ENCODE measurements at places on chromosomes 11 and 22.

DNA sequence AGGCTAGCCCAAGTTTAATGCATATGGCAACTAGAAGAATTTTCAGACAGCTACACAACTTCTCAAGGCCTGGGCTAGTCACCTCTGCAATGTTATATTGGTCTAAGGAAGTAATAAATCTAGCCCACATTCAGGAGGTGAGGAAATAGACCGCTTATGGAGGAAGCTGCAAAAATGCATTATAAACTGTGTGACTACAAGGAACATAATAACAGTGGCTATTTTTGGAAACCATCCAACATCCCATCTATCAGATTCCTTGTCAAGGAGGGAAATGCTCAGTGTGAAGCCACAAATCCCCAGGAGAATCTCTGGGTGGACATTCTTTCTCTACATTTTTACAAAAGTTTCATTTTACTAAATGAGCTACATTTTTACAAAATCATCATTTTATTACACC, 76.1 kb downstream of the BBOX1 start:
- DNase-seq: no peak

GRCh38 chr11:39817241-39817640, 1642.2 kb downstream of the LRRC4C start:
- no peak for DNase-seq

GRCh38 chr22:36730176-36730858, 26.8 kb upstream of the CACNG2 start:
- DNase-seq: no peak

DNA sequence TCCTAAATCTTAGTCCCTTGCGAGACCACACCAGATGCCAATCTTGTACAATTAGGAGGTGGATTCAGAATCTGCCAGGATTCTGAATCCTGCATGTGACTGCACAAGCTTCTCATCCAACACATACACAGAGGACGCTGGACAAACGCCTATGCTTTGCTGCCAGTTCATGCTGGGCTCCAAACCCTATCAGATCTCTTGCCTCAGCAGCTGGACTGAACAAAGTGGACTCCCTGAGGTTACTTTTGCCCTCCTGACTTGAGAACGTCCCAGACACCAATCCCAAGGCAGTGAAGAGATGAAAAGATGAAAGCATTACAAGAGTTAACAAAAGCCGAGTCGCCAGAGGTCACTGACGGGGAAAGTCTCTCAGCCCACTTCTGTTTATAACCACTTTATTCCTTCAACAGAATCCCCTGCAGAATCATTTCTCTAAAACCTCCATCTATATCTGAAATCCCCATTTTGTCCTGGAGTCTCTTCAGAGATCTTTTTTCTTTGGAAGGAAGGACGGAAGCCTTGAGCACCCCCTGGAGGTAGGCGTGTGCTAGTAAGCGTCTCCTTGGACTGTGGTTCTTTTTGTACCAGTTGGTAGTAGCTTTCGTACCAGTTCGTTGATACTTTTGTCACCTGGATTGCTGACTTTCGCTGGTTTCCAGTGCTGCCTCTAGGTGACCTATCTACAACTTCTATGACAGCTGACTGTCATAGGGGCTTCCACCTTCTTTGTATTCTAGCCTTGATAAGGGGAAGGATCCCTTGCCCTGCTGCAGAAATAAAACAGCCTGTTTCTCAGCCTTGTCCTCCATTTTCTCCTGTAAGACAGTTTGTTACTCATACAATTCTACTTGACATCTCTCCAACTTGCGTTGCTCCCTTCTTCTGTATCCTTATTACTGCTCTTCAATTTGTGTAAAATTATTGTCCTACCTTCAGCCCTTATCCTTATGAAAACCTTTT, 26.1 kb upstream of the EED start:
- DNase-seq: peak; percentile 84

GRCh38 chr11:61598886-61599868, 18.3 kb upstream of the SYT7 start:
- no peak for DNase-seq

DNA sequence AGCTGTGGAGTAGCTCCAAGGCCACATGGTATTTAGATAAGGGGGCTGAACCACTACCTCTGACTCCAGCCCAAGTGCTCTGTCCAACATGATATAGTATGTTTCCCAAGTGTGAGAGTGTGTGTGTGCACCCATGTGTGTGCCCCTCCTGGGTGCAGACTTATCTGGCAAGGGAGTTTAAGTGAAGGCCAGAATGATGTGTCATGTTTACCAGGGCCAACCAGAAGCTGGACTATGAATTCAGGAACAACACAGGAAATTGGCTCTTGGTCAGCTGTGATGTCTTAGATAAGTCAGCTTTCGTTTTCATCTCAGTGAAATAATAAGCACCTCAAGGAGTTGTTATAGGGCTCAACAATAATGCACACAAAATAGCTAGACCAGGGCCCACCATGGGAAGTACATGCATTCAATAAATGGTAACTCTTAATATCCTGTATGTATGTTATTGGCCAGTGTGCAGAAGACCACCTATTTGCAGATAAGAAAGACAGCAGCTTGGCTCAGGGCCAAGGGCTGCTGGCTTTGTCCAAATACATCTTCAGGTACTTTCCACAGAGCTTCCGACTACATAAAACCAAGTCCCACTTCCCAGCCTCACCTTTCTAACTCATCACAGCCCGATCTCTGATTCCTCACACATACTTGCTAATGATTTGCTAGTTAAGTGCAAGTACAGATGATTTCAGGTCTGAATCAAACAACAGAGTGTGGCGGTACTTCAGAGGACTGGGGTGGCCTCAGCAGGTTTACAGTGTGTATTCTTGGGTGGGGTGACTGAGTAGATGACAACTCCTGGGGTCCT, 120.9 kb downstream of the ME3 start:
- no peak for DNase-seq

DNA sequence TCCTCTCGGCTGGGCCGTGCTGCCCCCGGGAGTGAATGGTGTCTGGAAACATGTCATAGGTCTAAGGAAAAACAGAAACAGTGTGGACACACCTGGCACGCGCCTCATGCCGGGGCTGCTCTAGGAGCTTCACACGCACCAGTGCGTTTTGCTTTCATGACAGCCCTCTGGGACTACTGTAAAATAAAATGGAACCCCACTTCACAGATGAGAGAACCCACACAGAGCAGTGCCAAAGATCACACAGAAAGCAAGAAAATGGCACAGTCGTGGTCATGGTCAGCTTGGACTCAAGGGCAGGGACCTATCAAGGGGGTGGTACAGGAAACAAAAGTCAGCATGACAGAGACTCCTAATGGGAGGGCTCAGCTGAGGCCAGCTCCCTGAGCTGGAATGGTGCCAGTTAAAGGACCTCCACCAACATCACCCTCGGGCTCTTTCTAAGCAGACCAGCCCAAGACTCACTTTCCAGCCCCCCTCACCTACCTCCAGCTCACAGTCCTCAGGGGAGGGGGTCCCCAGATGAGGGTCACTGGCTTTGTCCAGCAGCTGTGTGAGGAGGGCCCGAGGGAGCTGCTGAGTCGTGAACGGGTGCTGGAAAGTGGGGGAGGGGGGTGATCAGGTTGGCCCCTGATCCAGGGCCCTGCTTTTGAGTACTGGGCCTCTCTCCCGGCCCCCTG, 3.3 kb downstream of the MAP4K2 start:
- DNase-seq: peak; percentile 40

- no peak for DNase-seq
These were observed 282.7 kb downstream of the FAM181B start for GRCh38 chr11:82450996-82451395.

- no peak for DNase-seq
These were observed 11.4 kb downstream of the DNAJB13 start for GRCh38 chr11:73962101-73962705.

DNA sequence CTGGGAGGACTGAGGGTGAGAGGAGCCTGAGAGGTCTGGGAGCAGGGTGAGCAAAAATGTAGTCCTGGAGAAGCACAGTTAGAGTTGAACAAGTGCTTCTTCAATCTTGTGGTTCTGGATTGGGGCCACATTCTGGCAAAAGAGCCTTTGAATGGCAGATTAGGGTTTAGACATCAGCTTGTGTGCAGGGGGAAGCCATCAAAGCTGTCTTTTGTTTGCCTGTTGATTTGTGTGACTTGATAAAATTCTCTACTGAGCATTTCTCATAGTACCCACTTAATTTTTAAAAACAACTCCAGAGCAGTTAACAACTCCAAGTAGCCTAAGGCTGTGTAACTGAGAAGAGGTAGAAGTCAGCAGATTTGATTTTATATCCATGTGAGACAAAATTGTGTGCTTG, 166.2 kb downstream of the FAT3 start:
- DNase-seq: no peak

- no peak for DNase-seq
These were observed 8.9 kb upstream of the GNB1L start for GRCh38 chr22:19863571-19863970.

DNA sequence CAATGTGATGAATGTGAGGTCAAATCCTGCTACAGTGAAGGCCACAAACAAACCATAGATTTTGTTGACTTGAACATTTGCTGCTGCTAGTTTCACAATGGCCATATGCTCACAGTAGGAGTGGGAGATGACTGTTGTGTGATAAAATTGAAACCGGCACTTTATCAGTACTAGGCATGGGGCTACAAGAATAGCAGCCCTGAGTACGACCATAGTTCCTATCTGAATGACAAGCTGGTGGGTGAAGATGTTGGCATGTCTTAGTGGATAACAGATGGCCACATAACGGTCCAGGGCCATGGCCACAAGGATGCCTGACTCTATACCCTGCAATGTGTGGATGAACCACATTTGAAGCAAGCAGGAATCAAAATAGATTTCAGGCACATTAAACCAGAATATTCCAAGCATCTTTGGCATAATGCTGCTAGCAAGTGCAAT, 2.8 kb downstream of the OR52A1 start:
- DNase-seq: no peak

DNA sequence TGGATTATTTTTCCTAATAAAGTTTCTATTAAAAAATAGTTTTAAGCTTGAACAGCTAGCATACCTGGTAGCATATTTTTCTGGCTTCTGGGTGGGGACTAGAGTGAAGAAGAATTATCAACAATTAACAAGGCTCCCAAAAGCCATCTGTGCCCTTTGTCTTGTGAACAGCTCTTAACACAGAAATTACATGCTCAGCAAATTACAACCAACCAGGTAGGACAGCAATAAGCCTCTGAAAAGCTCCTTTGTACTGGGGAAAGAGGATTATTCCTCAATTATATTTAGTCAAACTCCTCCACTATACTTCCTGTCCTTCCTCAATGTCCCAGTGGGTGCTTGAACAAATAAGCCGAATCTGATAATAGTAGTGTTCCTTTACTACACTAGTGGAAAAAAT, 162.8 kb downstream of the RAB38 start:
- no peak for DNase-seq

DNA sequence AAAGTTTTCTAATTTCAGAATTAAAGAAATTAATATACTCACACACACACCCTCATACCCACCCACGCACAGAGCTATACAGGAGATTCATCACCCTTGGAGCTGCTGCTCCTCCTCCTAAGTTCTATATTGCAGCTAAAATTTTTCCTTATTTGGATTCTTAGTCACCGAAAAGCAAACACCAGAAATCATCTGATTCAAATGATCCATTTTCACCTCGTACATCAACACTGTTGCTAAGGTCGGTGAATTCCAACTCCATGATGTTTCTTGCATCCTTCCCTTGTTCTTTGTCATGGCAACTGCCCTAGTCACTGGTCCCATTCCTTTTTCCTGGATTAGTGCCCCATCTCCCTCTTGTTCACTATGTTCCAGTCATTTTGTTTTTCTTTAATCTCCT, 286.2 kb downstream of the GRM5 start:
- no peak for DNase-seq

DNA sequence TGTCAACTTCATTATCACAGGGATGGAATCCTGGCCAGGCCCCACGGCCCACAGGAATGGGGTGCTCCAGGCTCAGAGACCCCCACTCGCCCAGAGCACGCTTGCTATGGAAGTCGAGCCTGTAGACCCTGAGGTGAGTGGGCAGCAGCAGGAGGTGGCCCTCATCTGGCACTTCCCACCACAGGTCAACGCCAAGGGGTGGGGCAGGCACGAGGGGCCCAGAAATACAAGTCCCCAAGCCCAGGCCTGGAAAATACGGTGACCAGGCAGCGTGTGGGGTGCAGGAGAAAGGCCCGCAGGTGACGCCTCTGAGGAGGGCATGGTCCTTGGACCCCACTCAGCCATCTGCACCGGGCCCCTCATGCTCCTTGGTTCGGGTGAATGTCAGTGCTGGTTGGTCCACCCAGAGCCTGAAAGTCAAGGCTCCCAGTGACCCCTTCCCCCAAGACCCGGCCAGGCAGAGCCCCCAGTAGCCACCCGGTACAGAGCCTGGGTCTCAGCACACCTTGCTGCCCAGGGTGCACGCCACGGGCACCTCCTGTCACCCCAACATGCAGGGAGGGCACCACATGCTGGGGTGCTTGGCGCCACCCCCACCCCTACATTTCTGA, 2.4 kb downstream of the MOB2 start:
- DNase-seq: peak; percentile 48

- no peak for DNase-seq
These were observed 699.0 kb upstream of the LUZP2 start for GRCh38 chr11:23797624-23798419.

DNA sequence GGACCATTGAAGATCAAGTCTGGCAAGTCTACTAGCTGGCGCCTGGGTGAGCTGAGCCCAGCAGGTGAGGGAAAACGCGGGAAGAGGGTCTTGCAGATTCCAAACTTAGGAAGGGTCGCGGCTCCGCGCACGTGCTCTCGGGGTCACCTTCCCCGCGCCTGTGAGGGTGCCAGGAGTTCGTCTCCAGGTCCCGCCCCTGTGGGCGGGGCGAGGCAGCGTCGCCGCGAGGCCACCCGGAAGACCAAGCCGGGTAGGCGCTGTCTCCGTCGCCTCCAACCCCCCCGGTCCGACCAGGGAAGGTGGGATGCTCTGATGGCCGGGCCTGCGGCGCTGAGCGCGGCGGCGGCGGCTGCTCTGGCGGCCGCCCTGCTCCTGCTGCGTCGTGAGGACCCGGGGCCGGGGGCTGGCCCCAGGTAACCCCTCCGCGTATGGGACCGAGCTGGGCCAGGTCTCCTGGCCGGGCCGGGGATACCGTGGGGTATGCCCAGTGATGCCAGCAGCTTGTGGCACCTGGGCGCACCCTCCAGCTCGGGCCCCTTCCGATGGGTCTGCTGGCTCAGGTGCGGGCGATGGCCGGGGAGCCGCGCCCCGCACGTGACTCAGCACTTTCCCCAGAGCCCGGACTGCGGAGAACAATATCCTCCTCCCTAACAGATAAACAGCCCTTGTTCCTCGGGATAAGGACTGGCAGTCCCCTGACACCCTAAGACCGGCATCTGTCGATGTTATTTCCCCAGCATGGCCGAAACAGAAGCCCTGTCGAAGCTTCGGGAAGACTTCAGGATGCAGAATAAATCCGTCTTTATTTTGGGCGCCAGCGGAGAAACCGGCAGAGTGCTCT, at the start of gene HTATIP2:
HTATIP2 (plus strand) TSS at position 215 of the 841 bp plus-strand sequence; CDS start at position 739, 524 bp downstream.
- peak; percentile 90 for DNase-seq

GRCh38 chr11:61071913-61072312, 30.4 kb upstream of the CD5 start:
- no peak for DNase-seq
